ENCODE measurements at places on chromosomes 7 and 10.

DNA sequence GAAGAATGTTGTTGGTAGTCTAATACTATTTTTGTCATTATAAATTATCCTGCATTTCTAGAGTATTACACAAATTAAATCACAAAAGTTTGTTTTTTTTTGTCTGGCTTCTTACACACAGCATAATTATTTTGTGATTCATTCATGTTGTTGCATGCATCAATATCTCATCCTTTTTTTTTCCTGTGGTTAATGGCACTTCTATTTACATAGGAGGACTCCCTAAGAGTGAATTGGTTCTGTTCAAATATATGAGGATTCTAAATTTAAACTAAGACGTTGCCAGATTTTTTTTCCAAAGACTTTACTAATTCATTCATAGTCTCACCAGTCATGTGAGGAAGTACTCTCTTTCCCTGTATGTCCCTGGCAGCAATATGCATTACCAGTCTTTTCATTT is 303.3 kb downstream of the GPR37 start:
- no peak for DNase-seq

DNA sequence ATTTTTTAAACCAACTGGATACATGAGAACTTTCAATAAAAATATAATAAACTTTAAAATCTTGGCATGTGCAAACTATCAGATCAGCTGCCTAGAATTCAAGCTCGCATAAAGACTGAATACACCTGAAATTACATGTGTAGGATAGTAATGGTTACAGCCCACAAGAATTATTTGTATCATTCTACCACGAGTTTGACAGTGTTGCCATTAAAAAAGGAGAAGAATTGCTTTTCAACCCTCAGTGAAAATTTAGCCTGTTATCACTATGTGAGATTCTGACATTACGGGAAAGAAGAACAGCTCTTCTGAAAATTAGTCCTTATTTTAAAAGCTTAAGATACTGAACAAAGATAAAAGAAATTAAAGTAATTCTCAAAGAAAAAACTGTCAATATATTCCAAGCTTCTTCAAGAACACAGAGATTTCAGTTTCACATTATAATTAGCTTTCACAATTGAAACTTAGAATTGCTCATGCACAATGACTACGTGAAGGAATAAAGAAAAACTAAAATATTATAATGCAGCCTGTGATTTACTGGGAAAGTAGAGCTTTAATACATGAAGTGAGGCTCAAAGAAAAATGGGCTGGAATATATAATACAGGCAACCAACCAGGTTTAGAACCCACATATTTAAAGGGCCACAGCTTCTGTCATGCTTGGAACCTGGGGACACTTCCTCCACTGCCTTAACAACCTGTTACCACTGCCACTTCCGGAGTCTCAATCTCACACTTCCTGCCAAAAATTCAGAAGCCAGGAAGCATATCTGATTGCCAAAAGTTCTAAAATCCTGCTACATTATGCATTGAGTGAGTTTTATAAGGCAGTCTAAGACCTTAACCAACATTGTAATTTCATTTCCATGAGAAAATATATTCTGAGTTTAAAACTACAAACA is 23.2 kb downstream of the TPK1 start:
- no peak for DNase-seq

DNA sequence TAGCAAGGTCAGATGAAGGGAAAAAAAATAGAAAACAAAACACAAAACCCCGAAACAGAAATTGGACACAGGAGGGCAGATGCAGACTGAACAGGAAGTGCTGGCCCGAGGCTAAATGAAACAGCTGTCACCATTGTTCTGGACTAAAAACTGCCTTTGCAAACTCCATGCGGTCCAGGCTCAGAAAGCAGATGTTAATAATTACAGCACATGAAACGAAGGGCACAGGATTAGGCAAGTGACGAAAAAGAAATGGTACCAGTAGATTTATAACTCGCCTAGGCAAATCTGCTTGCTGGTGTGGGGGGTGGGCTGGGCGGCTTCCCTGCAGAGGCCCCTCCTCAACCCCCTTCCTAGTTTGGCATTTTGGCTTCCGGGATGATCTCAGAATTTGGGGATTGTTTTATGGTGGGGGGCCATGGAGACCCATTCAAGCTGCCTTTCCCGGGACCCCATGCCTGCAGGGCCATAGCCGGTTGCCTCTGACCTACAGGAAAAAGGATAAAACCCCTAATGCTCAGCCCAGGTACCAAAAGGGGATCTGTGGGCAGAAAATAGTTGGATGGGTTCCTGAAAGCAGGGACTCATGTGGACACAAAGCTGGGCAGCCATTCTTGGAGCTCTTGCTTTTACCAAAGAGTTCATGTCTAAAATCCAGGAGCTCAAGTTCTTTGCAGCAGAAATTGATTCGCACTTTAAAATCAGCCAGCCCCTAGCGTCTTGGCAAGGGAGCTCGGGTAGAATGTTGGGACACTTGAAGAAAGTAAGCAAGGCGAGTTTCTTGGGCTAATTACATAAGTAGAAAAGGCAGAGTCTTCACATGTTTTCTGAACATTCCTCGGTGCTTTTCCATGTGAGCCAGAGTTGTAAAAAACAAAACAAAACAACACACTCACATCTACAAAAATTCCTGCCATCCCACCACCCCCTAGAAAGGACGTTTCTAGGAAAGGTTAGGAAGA is 39.0 kb upstream of the EMX2 start:
- peak; percentile 20 for DNase-seq

- no peak for DNase-seq
These were observed 25.0 kb downstream of the RBM28 start for GRCh38 chr7:128318691-128319090.

GRCh38 chr10:73999703-74000102 is 1.8 kb downstream of the VCL start:
- no peak for DNase-seq

DNA sequence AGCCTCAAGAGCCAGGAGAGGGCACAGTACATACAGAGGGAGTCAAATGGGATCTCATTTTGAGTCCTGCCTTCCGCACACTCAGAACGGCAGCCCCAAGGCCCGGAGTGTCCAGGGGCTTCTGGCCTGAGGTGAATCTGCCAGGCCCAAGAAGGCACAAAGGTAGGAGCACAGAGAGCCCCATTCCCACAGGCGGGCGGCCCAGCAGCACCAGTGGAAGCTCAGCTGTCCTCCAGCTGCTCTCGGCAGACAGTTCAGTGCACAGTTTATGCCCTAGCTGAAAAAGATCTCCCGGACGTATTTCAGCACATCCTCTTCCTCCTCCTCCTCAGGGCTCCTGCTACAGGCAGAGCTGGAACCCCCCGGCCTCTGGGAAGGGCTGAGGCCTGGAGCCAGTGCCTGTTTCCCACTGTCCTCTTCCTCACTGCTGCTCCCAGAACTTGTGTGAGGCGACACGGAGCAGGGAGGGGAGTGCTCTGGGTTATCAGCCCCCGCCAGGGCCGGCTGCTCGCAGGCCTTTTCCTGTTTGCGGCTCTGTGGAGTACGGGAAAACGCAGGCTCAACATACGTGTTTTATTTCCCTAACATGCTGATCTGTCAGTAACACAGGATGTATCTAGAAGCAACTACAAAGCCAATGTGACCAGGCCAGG is 4.0 kb downstream of the CYREN start:
- no peak for DNase-seq

- peak; percentile 56 for DNase-seq
These were observed 160.6 kb downstream of the ADARB2 start for GRCh38 chr10:1576467-1577372.

DNA sequence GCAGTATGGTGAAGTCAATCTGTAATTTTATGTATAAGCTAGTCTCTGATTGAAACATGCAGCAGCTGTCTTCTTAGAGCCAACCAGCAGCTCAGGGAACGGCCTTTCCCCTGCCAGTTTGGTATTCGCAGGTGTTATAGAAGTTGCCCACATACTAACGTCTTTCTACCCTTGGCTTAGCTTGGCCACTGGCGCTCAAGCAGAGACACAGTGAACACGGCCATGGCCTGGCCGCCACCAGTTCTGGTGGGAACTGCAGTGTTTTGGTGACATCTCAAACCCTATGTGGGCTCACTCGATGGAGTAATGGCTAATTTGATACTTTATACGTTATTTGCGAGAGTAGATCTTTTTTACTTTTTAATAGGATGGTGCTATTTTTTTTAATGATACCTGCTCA is 17.1 kb downstream of the EIF4H start:
- no peak for DNase-seq

GRCh38 chr10:131109726-131110125 is 201.8 kb downstream of the TCERG1L start:
- DNase-seq: no peak

GRCh38 chr7:130114776-130115175 is 44.4 kb downstream of the KLHDC10 start:
- DNase-seq: no peak

- no peak for DNase-seq
These were observed 20.7 kb upstream of the RAPGEF5 start for GRCh38 chr7:22377703-22378102.

- no peak for DNase-seq
These were observed 14.2 kb downstream of the ASZ1 start for GRCh38 chr7:117412946-117413559.

- DNase-seq: no peak
These were observed 43.3 kb downstream of the CNOT4 start for GRCh38 chr7:135466442-135467206.

DNA sequence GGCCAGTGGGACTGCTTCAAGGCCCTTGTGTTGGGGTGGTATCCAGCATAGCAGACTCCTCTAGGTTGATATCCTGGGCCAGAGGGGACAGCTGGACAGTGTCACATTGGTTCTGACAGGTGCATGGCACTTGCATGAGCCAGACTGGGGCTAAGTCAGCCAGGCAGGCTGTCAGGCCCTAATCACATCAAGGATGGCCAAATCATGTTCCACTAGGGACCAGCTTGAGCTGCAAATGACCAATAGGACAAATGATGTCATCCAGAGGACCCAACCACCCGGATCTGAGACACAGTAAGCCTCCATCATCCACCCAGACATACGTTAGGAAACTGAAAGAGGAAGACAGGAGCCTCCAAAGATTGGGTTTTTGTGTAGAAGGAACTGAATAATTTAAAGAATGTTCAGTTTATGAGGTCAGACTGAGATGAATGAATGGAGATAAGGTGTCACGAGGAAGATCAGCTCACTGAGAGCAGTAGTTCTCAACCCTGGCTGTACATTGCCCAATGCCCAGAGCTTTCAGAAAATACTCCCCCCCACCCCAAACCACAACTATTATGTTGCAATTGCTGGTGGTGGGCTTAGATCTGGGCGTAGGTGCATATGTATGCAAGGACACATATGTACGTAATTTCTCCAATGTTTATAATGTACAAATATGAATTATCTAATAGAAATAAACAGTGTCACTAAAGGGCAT is 75.2 kb upstream of the INHBA start:
- DNase-seq: no peak

DNA sequence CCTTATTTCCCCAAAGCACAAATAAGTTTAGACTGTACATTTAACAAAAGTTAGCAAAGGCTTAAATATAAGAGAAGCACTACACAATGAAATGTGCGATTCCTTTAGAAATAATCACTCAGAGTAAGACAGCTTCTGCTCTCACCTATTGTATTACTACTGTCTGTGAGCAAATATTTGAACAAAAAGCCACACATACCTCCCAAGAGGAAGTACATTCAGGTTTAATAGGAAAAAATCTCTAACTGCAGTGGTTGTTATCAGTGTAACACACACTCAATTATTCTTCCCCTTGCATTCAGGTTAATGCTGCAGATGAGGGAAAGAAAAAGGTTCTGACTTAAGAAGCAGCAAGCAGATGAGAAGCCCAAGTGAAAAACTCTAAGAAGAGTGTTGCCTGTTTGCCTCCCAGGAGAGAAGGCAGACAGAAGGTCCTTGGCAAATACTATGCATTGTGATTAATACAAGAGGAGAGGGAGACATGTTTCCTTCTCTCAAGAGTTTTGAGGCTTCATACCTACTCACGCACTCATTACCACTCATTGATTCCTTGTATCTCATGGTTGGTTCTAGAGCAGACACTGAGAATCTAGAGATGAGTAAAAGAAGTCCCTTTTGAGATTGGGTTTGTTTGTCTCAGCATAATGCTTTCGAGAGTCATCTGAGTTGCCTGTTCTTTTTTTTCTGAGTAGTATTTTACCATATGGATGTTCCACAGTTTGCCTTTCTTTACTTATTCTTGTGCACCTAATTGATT is 13.6 kb downstream of the GIMAP4 start:
- DNase-seq: no peak

DNA sequence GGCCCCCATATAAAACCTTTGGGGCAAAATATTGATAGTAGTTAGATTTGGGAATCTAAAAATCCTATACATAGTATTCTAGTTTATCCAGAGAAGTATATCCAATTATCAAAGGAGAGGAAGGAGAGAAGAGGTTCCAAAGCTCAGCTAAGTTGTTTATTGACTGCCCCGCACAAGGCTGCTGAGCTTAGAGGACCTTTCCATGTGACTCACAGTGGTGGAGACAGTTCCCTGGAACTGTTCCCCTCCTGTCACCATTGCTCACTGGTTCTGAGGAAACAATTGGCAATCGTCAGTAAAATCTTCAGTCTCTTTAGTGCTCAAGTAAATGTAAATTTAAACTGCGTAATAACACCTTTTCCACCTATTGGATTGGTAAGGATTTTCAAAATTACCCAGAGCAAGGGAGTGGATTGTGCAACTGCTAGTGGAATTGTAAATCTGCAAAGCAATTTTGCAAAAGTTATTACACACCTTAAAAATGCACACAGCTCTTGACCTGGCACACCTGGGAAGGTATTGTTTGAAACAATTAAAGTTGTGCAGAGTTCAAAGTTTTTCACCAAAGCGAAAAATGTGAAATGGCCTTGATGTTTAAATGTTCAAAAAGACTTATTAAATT is 63.1 kb downstream of the EEPD1 start:
- no peak for DNase-seq

DNA sequence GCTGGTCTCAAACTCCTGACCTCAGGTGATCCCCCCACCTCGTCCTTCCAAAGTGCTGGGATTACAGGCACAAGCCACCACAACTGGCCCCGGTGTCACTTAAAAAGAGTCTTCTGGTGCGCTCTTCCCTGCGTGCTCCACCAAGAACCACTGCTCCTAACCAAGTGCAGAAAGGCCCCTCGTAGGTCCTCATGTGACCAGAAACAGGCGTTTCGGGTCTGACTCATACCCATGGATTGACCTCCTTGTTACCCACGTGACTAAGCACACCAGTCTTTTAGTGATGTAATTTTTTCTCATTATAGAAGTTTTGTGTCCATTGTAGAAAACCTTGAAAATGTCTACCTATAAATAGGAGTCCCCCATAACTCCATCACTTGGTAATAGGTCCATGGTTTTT is 13.9 kb downstream of the FKBP6 start:
- no peak for DNase-seq

DNA sequence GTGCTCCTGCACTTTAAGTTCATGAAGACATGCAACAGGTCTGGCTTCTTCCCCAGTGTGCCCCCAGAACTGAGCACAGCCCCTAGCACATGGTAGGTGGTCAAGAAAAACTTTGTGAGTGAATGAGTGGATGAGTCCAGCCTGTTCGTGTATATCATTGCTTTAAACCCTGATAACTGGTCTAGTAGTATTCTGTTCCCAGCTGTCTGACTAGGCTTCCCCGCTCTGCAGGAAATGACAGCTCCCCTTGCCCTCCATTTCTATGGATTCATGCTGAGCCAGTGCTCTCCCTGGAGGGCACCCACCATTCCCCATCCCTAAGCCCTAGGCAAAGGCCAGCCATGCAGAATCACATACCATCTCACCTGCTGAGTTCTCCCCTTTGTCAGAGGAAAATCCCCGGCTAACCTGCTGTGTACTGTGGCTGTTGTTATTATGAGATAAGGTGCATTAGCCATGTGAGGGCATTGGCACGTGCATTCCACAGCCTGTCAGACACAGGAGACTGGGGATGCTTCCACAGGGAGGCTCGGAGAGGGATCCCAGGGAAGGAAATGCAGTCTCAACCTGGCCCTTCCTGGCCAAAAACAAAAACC is 698.9 kb downstream of the GRID1 start:
- no peak for DNase-seq
